ENCODE measurements at places on chromosomes 12 and 14.

DNA sequence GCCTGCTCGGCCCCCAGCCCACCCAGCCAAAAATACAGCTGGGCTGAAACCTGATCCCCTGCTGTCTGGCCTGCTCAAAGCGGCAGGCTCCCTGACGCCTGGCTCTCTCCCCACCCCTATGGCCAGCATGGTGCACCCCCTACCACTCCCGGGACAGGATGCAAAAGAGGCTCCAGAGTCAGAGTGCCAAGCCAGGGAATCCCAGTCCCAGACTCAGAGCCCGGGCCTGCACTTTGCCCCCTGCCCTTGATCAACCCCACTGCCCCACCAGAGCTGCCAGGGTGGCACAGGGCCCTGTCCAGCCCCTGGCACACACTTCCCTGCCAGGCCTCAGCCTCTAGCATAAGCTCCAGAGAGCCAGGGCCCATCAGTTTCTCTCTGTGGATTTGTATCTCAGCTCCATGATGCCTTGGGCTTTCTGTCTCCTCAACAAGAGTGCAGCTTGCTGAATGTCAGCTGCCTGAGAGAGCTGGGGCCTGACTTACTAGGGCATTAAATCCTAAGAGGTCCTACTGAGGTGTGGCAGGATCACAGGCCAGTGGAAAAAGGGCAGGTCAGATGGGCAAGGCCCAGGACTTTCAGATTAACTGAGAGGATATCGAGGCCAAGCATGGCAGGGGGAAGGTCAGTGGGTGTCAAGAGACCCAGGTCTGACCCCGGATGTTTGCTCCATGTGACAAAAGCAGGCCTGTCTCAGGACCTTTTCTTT is 13.9 kb downstream of the ACVRL1 start:
- DNase-seq = no peak

DNA sequence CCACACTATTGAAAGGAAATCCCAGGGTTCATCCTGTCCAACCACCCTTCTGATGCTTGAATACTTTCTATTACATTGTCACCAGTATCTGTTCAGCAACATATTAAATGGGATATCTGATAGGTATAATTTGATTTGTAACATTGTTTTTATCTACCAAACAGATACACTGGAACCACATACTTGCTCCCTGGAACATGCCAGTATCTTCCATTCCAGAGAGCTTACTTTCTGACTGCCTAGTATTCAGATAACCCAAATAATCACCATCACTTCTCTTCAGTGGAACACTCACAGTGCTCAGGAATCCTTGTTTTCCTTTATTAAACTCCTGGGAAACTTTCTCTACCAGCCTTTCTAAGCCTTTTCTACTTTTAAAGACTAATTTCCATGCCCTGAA is 19.3 kb downstream of the LRP6 start:
- no peak for DNase-seq

GRCh38 chr14:99938376-99938775 is 126.8 kb upstream of the EVL start:
- DNase-seq = no peak

GRCh38 chr12:84767079-84767478 is 145.5 kb downstream of the SLC6A15 start:
- no peak for DNase-seq

- DNase-seq = no peak
Observed at GRCh38 chr12:99392091-99392850, 255.3 kb upstream of the GARIN6 start.

GRCh38 chr12:3998397-3998796 is 125.2 kb upstream of the PARP11 start:
- no peak for DNase-seq

GRCh38 chr12:53743266-53744129 is 8.3 kb downstream of the CISTR start:
- DNase-seq = no peak

DNA sequence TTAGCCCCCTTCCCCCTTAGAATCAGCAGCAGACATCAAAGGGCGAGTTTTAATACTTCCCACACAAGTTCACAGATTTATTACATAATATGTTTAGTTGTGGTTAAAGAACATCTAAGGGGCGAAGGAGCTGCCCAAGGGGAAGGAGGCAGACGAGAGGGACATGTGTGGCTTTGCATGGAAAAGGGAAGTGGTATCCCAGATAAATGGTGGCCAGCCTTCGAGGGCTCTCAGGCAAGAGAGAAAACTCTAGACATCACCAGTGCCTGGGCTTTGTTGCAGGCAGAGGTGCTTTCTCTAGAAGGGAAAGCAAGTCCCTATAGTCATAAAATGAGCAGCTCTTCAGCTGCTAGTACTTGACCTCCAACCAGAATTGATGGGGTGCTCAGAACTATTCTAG is 121.2 kb downstream of the CACNA1C start:
- DNase-seq = no peak

GRCh38 chr14:54834727-54835126 is 67.9 kb downstream of the GCH1 start:
- DNase-seq = no peak

GRCh38 chr14:81684696-81685095 is 151.0 kb upstream of the SEL1L start:
- no peak for DNase-seq

DNA sequence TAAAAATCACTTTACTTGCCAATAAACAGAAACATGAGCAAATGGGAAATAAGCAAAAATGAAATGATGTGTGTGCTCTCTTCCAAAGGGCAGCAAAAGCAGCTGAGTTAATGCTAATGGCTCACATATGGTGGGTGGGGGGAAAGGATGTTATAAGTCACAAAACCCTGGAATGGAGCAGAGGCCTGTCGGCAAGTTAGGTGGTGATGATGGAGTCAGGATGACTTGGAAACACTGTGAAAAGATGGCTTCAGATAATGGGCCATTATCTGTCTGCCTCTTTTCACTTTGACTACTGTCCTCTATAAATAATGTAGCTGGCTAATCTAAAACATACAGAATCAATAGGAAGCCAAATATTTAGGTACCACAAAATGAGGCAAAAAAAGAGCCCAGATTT is 228.7 kb downstream of the APAF1 start:
- no peak for DNase-seq

GRCh38 chr12:92208613-92209121 is 63.0 kb upstream of the BTG1 start:
- no peak for DNase-seq

- DNase-seq = no peak
Observed at GRCh38 chr14:34018564-34019244, 67.8 kb upstream of the EGLN3 start.

DNA sequence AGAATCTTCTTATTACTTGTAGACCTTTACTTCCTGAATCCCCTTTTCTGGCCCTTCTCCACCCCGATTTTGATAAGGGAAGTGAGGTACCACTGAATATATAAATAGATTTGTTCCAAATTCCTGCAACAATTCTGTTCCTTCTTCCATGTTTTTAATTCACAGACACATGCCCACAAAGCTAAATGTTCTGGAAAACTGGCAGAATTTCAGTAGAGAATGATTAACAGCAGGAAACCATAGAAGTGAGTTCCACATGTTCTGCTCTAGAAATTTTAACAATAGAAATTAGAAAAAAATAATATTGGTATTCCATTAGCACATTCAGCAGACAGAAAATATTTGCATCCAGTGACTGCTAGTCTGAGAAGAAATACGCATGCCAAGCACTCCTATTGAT is 139.6 kb downstream of the SLC2A13 start:
- DNase-seq = no peak

GRCh38 chr14:33563191-33563900 is 387.5 kb downstream of the EGLN3 start:
- no peak for DNase-seq

GRCh38 chr12:24038211-24038997 is 88.9 kb upstream of the SOX5 start:
- no peak for DNase-seq

- DNase-seq = no peak
Observed at GRCh38 chr14:88013750-88014349, 8.9 kb downstream of the GPR65 start.

DNA sequence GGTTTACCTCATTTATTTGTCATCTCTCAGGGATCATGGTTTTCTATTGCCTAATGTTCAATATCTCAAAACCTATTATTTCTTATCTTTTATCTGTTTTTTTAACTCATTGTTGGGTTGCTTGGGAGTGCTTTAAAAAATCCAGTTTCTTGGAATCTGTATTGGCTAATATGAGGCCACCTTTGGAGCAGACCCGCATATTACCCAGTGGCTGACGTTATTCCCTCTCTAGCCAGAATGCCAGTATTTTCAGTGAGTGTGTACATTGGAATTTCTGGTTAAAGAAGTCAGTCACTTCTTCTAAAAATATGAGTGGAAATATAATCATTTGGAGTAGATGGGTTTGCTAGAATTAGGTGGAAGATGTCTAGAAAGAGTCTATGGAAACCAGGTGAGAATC is 38.3 kb downstream of the PRMT8 start:
- no peak for DNase-seq

DNA sequence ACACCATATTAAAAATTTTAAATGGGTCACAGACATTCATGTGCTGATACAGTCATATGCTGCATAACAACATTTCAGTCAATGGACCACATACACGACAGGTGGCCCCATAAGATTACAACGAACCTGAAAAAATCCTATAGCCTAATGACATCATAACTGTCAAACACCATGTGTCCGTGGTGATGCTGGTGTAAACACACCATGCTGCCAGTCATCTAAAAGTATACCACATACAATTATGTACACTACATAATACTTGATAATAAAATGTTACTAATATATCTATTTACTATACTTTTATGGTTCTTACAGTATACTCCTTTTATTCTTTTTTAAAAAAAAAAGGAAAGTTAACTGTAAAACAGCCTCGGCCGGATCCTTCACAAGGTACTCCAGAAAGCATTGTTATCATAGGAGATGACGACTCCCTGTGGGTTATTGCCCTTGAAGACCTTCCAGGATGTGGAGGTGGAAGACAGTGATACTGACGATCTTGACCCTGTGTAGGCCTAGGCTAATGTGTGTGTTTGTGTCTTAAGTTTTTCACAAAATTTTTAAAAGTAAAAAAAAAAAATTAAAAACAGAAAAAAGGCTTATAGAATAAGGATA is 5.0 kb upstream of the TDG start:
- DNase-seq = no peak

DNA sequence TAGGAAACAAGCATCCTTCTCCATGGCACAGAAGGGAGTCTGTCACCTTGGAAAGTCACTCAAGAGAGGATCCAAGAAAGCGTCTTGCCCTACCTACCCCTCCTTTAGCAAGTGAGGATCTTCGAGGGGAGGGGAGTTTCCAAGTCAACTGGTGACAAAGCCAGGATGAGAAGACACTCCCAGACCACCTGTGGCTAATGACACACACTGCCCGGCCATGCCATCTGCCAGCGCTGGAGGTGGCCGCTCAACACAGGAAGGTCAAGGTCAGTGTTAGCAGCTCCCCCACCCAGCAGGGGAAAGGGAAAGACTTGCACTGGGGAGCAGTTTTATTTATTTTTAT is 41.3 kb downstream of the ELK3 start:
- no peak for DNase-seq
